Head of caudate nucleus (tissue), 42 donors: ENCODE measurements at places on chromosomes 12 and 14.

DNA sequence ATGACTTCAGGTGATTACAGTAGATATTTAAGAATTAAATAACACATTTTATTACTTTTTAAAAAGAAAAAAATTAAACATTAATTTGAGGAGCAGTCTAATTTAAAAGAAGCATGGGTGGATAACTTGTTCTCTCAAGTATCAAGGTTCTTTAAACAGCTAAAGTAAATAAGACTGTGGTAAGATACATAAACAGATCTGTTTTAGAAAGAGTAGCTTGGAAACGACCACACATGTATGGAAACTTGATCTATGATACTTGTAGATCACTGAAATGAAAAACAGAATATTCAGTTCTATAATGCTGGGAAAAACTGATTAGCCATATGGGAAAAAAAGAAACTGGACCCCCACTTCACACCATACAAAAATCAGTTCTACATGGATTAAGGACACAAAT lies 36.0 kb downstream of the TC2N start:
- DNase-seq: no peak

- no peak for DNase-seq
These were observed 26.3 kb downstream of the RXYLT1 start for GRCh38 chr12:63805704-63806672.

- no peak for DNase-seq
These were observed 54.2 kb downstream of the DIP2B start for GRCh38 chr12:50558970-50559369.

DNA sequence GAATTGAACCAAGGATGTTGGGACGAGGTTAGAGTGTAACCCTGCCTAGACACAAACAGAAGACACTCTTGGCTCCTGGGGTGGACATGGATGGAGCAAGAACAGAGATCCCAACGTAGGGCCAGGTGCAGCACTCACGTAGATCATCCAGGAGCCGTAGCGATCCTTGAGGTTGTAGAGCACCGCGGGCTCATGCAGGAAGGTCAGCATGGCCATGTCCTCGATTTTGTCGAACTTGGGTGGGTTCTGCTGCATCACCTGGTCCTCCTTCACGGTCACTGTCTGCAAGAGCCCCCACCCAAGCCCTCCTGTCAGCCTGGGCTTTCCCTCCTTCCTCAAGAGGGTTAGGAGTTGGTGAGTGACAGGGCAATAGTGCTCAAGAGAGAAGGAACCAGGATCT lies 2.5 kb downstream of the MYH7 start:
- no peak for DNase-seq

- no peak for DNase-seq
These were observed 46.0 kb downstream of the ITPR2 start for GRCh38 chr12:26786865-26787514.
